ENCODE measurements at places on chromosomes 1 and 21.

- no peak for DNase-seq
Measured at GRCh38 chr1:227388214-227389168, 70.2 kb upstream of the CDC42BPA start.

DNA sequence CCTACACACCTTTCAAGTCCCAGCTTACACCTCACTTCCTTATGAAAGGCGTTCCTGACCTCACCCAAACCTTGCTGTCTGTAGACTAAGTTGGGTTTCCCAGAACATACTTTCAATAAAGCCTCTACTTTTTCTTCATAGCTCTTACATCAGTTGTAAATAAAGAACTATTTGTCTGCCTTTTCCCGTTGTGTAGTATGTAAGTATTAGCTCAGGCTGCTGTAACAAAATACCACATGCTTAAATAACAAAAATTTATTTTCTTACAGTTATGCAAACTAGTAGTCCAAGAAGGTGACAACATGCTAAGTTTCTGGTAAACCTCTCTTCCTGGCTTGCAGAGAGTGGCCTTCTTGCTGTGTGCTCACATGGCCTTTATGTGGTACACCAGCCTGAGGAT is 86.7 kb downstream of the MAST2 start:
- no peak for DNase-seq

DNA sequence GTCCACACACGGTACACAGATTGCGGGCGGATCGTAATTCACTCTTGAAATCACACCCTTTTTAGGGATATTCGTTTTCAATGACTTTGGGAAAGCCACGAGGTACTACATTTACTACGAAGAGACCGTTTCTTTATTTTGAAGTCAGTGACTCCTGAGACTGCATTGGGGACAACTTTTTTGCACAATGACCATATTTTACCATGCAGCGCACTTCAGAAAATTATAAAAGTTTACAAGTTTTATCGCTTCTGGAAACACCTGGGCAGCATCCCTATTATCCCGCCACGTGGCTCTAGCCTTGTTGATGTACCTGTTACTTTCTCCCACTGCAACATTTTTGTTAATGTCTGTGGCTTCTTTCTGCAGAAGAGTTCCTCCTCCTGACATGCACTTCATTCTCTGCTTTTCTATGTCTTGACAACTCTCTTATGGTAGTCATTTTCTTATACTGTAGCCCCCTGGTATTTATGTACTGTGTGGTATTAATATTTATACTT is 1.3 kb upstream of the AKT3 start:
- DNase-seq, result no peak

DNA sequence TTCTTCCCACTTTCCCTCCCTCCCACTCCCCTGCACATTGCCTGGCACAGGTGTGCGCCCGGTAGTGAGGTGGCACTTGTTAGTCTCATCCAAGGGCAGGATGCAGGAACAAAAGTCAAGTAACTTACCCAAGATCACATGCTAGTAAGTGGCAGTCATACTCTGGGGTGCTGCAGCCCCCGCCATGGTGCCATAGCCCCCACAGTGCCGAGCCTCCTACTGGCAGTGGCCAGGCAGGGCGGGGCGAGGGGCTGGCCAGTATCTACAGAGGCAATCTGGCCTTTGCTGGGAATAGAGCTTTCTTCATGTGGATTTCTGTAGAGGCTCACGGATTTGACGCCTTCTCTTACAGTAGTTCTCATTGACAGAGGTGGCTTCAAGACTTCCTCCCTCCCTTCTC is 26.9 kb downstream of the H6PD start:
- DNase-seq, result no peak

- DNase-seq, result no peak
Measured at GRCh38 chr1:235455823-235456222, 48.4 kb downstream of the B3GALNT2 start.

- DNase-seq, result no peak
Measured at GRCh38 chr1:18575620-18576019, 55.0 kb upstream of the PAX7 start.

DNA sequence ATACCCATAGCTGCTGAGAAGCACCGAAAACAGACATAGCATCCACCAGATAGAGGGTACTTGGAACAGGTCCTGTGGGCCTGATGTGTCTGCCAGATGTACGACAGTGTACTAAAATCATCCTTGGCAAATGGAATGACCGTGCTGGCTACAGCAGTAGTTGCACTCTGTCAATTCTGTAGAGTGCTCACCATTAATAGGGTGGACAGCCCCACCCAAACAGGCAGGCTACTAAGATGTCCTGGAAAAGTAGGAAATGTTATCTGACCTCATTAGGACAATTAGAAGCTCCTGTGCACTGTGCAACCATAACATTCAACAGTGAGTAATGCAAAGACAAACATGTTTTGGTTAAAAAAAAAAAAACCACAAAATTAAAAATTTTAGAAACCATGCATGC is 106.2 kb downstream of the PTPN14 start:
- no peak for DNase-seq
